Vagina (tissue), 2 donors: ENCODE measurements at places on chromosomes 4 and X.

- no peak overlapping the region for H3K4me3 ChIP-seq
- no peaks in the 10 kb centered on the region for H3K36me3 ChIP-seq
- no peaks in the 10 kb centered on the region for H3K4me1 ChIP-seq
- H3K27me3 ChIP-seq, result no peaks in the 10 kb centered on the region
Measured at GRCh38 chrX:149858592-149858991, 22.4 kb upstream of the MAGEA8 start.

DNA sequence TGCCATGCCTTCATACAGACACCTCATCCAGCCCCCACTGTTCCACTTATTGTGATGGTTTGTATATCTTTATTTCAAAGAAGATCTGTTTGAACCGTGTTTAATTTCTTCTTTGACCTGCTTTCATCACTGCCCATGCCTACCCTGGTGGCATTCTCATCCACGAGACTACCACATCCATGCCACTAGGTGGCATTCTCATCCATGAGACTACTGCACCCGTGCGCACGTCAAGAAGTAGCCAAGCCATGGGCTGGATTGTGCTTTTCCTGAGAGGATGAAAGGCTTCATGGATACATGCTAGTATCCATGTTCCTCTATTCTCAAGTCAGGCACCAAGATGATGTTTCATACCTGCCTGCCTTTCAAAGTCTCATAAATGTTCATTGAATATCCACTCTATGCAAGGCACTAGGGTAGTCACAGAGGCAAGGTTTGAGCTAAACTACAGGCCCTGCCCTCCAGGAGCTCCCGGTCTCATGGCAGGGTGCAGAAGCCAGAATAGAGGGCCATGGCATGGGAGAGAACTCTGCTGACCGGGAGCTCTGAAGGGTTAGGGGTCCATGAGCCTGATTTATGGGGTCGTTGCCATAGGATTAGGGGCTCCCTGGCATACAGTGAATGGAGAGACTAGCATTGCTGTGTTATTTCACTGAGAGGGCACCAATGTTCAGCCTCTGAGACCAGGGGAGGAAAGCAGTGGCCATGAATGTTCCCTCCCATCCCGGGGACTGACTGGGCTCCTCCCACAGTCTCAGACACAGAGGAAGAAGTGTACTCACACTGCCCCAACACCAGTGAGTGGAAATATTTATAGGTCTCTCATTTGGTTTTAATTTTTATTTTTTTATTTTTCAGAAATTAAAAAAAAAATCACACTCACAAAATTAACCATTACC, 24.8 kb upstream of the EOLA2 start:
- no peaks in the 10 kb centered on the region for H3K4me1 ChIP-seq
- no peak overlapping the region for H3K27ac ChIP-seq
- DNase-seq, result no peak
- H3K36me3 ChIP-seq, result no peaks in the 10 kb centered on the region
- H3K4me3 ChIP-seq, result no peak overlapping the region
- no peaks in the 10 kb centered on the region for H3K27me3 ChIP-seq

GRCh38 chr4:181312066-181312465, 931.1 kb upstream of the TENM3 start:
- H3K27ac ChIP-seq, result no peak overlapping the region
- no peaks in the 10 kb centered on the region for H3K36me3 ChIP-seq
- H3K4me1 ChIP-seq, result no peaks in the 10 kb centered on the region
- no peaks in the 10 kb centered on the region for H3K27me3 ChIP-seq
- no peak for DNase-seq

DNA sequence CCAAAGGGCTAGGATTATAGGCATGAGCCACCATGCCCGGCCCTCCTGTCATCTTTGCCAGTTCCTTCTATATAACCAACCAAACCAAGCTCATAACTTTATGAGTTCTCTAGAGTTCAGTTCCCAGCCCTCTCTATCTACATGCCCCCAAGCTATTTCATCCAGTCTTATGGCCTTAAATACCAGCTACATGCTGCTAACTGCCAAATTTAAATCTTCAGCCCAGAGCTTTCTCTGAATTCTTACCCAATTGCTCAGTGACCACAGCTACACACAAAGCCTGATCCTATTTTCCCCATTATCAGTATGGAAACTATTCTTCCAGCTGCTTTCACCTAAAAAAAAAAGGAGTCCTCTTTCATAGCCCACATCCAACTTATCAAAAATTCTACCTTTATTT, 23.1 kb downstream of the TMEM184C start:
- peaks cover 6% of the 10 kb centered on the region for H3K4me1 ChIP-seq
- H3K27ac ChIP-seq, result no peak overlapping the region
- H3K36me3 ChIP-seq, result peaks cover 26% of the 10 kb centered on the region
- DNase-seq, result no peak

- H3K4me1 ChIP-seq, result no peaks in the 10 kb centered on the region
- H3K4me3 ChIP-seq, result no peak overlapping the region
- no peak for DNase-seq
- H3K27me3 ChIP-seq, result no peaks in the 10 kb centered on the region
- H3K27ac ChIP-seq, result no peak overlapping the region
- H3K36me3 ChIP-seq, result no peaks in the 10 kb centered on the region
Measured at GRCh38 chrX:118588715-118589114, 93.1 kb downstream of the DOCK11 start.

DNA sequence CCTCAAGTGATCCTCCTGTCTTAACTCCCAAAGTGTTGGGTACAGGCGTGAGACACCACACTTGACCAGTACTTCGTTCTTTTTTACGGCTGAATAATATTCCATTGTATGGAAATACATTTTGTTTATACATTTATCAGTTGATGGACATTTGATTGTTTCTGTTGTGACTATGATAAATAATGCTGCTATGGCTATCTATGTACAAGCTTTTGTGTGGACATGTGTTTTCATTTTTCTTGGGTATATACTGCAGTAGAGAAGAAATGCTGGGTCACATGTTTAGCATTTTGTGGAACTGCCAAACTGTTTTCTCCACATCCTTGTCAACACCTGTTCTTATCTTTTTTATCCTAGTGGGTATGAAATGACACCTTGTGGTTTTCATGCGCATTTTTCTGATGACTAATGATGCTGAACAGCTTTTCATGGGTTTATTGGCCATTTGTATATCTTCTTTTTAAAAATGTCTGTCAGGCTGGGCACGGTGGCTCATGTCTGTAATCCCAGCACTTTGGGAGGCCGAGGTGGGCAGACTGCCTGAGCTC, 37.3 kb downstream of the SAT1 start:
- no peak overlapping the region for H3K4me3 ChIP-seq
- DNase-seq, result no peak
- H3K4me1 ChIP-seq, result no peaks in the 10 kb centered on the region
- H3K27ac ChIP-seq, result no peak overlapping the region
